Frontal cortex (tissue), 4 donors: ENCODE measurements at places on chromosomes 11 and 22.

DNA sequence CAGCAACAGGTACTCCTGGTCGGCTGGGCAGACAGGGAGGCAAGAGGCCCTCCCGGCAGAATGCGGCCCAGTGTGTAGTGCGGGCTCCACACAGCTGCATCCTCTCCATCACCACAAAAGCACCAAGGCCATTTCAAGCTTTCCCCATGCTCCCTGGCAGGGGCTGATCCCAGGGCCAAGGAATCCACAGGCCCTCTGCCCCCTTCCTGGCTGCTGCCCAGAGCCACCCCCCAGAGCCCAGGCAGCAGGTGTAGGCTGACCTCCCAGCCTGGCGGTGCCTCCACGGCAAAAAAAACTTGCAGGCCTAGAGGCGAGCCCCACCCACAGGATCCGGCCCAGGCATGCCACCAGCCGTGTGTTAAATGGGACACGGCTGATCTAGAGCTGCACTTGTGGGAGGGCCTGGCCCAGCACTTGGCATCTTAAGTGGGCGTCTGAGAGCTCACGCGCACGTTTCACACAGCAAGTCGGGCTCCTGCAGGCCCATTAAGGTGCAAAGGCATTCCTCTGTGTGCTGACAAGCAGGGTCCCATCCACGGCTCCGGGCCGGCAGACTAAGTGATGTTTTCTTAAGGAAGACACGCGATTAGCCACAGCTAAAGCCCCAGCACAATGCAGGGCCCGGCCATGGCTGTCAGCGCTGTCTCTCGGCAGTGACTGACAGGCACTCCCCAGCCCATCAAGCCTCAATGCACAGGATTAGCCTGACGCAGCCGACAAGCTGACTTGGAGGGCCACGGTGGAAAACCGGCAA is 19.8 kb upstream of the GNB1L start:
- no peak for DNase-seq

GRCh38 chr11:85619499-85619898 is 7.6 kb downstream of the DLG2 start:
- DNase-seq = no peak

GRCh38 chr11:113668255-113668654 is 37.9 kb downstream of the TMPRSS5 start:
- DNase-seq = no peak

GRCh38 chr11:118427707-118428106 is 8.6 kb upstream of the KMT2A start:
- no peak for DNase-seq

DNA sequence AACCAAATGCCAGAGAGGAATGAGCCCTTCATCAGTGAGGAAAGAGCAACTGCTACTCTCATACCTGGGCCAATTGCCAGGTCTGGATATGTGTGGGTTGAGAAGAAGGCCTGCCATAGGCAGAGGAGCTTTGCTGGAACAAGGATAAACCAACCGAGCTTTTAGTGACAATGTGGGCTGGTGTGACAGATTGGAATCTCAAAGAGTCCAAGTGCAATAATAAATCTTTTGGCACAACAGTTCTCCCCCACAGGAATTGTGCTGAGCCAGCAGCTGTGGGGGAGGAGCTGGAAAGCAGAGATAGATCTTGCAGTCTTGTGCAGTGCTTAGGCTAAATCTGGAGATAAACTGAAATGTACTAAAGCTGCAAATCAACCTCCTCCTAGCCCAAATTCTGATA is 79.4 kb upstream of the ISX start:
- no peak for DNase-seq

DNA sequence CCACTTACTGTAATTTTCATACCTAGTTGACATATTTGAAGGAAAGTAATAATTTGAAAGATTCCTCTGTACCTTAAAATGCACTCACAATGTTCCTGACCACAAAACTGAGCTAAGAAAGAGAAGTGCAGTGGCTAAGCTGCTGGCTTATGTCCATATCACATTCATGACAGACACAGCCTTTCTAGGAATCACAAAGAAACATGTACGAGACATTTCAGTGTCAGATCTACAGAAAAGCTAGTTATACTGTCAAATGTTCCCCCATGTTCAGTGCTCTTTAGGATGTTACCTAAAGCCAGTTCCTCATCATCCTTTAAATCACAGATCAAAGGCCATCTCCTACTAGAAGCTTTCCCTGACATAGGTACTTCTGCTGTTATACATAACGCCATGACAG is 142.2 kb upstream of the C11orf58 start:
- no peak for DNase-seq

DNA sequence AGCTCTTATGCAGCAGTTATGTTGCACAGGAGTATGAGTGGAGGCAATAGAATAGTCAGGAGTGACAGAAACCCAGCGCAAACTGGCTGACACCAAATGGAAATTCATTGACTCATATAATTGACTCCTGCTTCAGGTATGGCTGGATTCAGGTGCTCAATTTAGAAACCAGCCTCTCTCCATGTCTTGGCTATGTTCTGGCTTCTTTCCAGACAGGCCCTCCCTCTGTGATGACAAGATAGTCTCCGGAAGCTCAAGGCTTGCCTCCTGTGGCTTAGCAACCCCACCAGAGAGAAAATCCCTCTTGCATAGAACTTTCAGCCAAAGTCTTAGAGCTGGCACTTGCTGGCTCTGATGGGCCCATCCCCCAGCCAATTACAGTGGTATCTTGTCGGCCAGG is 28.1 kb upstream of the MN1 start:
- no peak for DNase-seq
